ENCODE measurements at places on chromosomes 4 and X. TPM values are rescaled to one million over a fixed set of nuclear protein-coding genes. Genes with fewer than 3 reads are reported as not detected.

Gene NRK
- total RNA-seq, result not detected

Gene NSDHL
- total RNA-seq, result 23.6 TPM

Gene PRR32
- total RNA-seq, result not detected

Gene CSN3
- not detected for total RNA-seq

Gene ASB9
- not detected for total RNA-seq

Gene EPHA5
- not detected for total RNA-seq

Gene STBD1
- 0.40 TPM for total RNA-seq

Gene SHROOM3
- not detected for total RNA-seq

Gene CFAP99
- total RNA-seq, result not detected

Gene MAGEB5
- total RNA-seq, result not detected

Gene RAB33A
- 16.4 TPM for total RNA-seq

Gene BEX5
- total RNA-seq, result 1.4 TPM

Gene TMEM47
- total RNA-seq, result not detected

Gene SSX3
- total RNA-seq, result not detected

Gene BEND2
- total RNA-seq, result not detected

Gene S100P
- total RNA-seq, result 3.2 TPM

Gene POLN
- 1.2 TPM for total RNA-seq

All from activated CD8-positive, alpha-beta memory T cell treated with anti-CD3 and anti-CD28 coated beads for 36 hours (primary cell).